CD4-positive, alpha-beta T cell treated with Interleukin-15 for 1 hour (primary cell): ENCODE measurements at places on chromosomes 3 and 15.

- DNase-seq: no peak
These were observed 41.7 kb upstream of the GP5 start for GRCh38 chr3:194440756-194441155.

DNA sequence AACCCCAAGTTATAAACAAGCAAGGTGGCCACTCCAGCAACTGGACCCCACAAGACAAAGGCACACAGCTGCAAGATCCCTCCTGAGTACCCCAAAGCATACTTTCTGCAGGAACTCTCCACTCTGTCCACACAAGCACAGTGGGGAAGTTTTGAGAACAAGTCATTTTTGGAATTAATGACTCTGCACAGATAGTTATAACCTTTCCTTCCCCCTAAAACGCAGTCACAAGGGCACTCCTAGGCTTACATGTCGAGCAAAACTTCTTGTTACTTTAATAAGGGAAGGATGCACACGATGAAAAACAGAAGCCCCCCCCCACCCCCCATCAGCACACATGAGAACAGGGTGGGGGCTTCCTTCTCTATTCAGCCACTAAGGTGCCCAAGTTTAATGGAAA lies 1.2 kb downstream of the STIMATE start:
- no peak for DNase-seq

- no peak for DNase-seq
These were observed 12.5 kb upstream of the PLA2G4E start for GRCh38 chr15:42033214-42033873.

DNA sequence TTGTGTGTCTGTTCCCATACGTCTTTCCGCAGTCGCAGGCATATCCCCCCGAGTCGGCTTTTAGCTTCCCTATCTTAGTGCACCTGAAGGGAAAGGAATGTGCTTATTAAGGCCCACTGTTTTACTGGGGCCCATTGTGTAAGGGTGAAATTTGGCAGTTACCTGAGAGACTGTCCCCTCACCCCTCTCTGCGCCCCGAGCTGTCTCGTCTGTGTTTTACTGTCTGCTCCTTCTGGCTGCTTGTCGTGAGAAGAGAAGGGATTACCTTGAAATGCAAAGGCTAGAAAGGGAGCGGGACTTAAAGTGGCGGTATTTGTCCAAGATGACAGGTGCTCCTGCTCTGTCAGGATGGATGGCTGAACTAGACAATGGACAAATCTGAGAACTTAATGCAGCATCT lies 233.0 kb upstream of the POU1F1 start:
- no peak for DNase-seq

DNA sequence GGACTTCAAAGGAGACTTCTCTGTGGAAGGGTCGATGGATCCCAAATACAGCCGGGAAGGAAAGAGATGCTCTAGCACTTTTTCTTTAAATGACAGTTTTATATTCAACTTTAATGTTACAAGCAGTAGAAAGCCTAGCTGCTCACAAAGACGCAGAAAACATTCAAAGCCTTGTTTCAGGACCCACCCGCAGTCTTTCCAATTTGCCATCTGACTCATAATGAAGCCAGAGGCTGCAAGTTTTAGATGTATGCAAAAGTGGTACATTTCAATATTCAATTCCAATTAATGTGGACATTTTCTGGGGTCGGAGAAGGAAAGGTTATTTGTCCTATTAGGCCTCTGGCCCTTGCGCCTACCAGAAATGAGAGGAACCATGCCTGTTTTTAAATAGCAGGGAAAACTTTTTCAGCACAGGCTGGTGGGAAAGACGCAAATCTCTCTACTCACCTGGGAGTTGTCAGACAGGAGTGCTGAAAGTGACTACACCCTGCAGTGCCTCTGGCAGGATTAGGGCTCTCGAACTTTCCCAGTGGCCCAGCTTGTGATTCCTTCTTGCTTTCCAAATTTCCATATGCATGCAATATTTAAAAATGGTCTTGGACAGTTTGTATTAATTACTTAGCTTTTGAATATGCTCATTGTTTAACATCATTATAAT lies 117.4 kb upstream of the MBNL1 start:
- DNase-seq: no peak

DNA sequence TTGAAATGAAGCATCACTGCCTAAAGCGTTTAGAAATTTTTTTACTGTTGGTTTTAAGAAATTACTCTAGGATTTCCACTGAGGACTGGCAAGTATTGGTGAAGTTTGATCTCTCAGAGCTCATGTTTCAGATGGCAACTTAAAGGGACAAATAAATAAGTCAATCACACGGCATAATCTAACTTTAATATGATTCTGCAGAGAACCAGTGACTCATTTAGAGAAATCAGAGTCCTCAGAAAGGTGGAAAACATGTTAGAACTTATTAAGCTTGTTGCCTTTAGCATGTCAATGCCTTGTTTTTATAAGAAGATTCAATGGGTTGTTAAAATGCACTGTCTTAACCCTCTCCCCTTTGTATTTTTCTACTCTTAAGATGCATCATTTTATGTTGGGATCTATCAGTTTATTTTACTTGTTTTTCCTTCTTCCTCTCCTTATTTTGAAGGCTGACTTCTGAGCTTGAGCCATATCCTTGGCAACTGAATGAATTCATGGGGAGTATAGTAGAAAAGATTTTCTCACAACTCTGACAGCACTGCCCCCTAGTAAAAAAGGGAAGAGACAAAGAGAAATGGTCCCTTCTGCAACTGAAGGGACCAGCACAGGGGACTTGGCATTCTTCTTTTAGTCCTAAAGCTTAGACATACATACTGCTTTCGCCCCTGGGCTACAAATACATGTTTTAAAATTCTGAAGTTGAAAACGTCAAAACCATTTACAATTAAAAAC lies 431.2 kb downstream of the LPP start:
- DNase-seq: no peak

DNA sequence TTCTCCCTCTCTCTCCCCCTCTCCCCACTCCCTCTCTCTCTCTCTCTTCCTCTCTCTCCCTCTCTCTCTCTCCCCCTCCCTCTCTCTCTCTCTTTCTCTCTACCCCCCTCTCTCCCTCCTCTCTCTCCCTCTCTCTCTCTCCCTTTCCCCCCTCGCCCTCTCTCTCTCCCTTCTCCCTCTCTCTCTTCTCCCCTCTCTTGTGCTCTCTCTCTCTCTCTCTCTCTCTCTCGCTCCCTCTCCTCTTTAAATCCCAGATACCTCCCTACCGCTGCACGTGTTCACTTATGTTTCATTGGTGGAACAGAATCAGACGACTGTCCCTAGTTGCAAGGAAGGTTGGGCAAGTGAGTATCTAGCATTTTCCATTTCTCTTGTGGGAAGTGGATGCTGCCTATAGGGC lies 166.5 kb downstream of the EBLN2 start:
- no peak for DNase-seq

DNA sequence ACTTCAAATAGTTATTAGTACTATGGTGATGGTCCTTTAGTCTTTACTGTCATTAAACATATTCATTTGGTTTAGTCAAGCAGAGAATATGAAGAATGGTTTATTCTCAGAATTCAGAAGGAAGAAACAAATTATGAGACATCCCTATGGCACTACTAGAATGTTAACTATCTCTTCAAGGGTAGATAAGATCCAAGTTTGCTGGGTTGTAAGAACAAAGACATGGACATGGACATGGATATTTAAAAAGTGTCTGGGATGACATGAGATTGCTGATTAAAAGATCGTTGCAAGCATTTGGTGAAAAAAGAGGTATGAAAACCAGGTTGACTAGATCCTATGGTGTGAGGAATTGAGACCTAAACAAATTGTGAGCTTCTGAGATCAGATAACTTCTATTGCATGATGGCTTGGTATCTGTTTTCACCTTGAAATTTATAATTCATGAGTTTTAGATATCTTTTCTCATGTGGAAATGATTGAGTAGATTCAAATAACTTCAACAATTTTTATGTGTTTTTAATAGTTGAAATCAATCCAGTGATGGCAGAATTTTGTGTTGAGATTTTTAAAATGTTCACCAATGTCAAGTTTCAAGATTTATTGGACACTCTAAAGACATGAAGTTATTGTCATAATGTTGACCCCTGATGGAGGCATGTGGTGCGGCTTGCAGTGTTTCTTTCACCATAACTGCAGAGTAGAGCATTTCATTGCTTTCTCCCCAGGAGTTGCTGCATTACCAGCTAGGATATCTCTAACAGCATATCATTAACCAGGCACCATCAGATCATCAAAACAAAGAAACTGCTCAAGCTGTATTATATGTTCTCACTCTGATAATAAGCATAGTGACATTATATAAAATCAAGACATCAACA lies 72.6 kb downstream of the NAALADL2 start:
- DNase-seq: no peak

- DNase-seq: no peak
These were observed 166.8 kb upstream of the MLF1 start for GRCh38 chr3:158404131-158404718.
